ENCODE measurements at places on chromosomes 2 and 18. TPM values are rescaled to one million over a fixed set of nuclear protein-coding genes. Genes with fewer than 3 reads are reported as not detected.

The LYG1 gene
- total RNA-seq, result 0.57 TPM

The RAX gene
- total RNA-seq, result not detected

DNA sequence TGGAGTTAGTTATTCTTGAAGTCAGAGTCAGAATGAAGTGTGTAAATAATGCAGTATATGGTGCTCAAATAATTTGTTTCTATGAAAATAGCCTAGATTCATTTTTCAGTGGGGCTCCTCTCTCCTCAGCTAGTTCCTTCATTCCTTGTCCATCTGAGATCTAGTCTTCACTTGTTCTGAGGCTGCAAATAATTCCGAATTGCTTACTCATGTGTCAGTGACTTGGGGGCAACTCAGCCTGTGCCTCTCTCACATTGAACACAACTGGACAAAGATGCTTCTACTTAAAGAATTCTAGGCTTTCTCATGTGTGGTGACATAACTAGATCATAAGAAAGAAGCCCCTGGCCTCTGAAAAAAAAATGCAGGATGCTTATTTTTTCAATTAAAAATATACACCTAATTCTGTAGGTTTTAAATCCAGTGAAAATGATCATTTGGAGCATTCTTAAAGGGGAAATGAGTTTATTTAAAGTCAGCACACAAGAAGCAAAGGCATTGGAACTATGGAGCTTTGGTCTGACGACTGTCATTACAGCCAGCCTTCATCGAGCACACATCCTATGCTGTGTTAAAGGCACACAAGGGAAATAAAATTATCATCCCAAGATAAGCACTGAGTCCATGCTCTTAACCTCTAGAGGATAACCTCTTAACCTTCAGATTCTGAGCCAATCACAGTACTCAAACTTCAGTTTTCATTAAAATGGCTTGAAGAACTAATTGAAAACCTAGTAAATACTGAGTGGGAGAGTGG, 24.8 kb upstream of the SCN7A start:
- no peak for DNase-seq

- no peak for DNase-seq
Observed at GRCh38 chr18:3799515-3799914, 349.5 kb downstream of the TGIF1 start.

GRCh38 chr2:196291873-196292800, 120.8 kb upstream of the STK17B start:
- no peak for DNase-seq

GRCh38 chr2:59885541-59885940, 667.9 kb downstream of the BCL11A start:
- no peak for DNase-seq

GRCh38 chr18:57918601-57919000, 115.5 kb upstream of the ATP8B1 start:
- DNase-seq, result no peak

- no peak for DNase-seq
Observed at GRCh38 chr2:205198140-205198525, 484.2 kb upstream of the NRP2 start.

The HEATR5B gene
- total RNA-seq, result 31.0 TPM

- no peak for DNase-seq
Observed at GRCh38 chr18:56166914-56167313, 471.5 kb downstream of the TXNL1 start.
